NT2/D1 (cell line): ENCODE measurements at places on chromosomes 16 and 17.

- DNase-seq: no peak
Measured at GRCh38 chr17:50830352-50830751, 5.0 kb upstream of the WFIKKN2 start.

- no peak for DNase-seq
Measured at GRCh38 chr17:21129023-21129681, 2.4 kb downstream of the DHRS7B start.

- no peak for DNase-seq
Measured at GRCh38 chr17:71252436-71252835, 868.4 kb upstream of the SOX9 start.

- DNase-seq: no peak
Measured at GRCh38 chr17:81576621-81577277, 24.6 kb upstream of the FAAP100 start.

GRCh38 chr16:19163215-19163614 lies 4.8 kb upstream of the SYT17 start:
- DNase-seq: no peak

GRCh38 chr16:58498341-58499091 lies 1.4 kb upstream of the NDRG4 start:
- DNase-seq: no peak

- no peak for DNase-seq
Measured at GRCh38 chr16:78878570-78878969, 722.0 kb downstream of the MAF start.

DNA sequence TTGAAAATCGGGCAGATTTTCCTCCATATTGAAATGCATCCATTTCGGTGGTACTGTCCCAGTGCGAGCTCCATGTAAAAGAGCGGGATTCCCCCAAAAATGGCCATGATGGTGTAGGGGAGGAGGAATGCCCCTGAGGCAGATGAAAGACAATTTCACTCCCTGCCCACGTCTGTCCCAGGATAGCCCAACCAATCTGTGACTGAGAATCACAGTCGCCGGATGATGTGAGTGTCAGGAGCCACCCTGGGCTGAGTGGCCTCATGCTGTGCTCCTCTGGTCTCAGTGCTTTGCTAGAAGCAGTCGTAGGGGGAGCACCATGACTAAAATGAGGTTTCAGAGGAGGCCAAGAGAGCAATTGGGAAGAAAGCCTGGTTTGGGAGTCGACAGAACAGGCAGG lies 16.7 kb downstream of the SLC6A4 start:
- DNase-seq: no peak

DNA sequence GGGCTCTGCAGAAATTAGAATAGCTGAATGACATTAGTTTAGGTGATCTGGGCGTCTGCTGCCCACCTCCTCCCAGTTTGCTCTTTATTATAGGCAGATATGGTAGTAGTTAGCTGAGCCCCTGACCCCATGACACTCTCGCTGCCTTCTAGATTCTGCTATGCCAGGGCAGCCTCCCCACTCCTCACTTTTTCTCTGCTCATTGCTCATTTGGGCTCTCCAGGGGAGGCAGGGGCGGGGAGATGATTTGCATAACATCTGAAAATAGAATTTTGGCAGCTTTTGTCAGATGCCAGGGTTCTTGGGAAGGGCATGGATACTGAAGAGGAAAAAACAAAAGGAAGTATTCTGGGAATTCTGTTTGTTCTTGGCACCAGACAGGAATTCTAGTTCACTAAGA lies 78.0 kb upstream of the GAS7 start:
- DNase-seq: no peak

- no peak for DNase-seq
Measured at GRCh38 chr16:50581845-50582244, 33.6 kb downstream of the NKD1 start.

- DNase-seq: no peak
Measured at GRCh38 chr17:60464343-60464742, 42.1 kb downstream of the CHCT1 start.

DNA sequence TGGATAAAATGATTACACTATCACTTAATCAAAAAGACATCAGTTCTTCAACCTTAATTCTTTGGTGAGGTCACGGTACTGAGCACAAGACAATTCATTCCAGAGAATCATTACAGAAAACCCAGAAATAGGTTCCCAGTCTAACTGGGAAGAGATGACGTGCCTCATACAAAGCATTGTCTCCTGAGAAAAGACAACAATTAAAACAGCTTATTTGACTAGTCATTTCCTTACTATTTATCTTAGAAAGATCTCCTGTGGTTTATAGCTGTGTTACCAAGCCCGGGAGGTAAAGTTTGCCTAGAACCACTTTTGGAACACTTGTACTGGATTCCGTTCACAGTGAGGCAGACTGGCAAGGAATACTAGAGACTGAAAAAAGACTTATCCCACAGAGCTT lies 5.1 kb downstream of the PHF12 start:
- DNase-seq: no peak

DNA sequence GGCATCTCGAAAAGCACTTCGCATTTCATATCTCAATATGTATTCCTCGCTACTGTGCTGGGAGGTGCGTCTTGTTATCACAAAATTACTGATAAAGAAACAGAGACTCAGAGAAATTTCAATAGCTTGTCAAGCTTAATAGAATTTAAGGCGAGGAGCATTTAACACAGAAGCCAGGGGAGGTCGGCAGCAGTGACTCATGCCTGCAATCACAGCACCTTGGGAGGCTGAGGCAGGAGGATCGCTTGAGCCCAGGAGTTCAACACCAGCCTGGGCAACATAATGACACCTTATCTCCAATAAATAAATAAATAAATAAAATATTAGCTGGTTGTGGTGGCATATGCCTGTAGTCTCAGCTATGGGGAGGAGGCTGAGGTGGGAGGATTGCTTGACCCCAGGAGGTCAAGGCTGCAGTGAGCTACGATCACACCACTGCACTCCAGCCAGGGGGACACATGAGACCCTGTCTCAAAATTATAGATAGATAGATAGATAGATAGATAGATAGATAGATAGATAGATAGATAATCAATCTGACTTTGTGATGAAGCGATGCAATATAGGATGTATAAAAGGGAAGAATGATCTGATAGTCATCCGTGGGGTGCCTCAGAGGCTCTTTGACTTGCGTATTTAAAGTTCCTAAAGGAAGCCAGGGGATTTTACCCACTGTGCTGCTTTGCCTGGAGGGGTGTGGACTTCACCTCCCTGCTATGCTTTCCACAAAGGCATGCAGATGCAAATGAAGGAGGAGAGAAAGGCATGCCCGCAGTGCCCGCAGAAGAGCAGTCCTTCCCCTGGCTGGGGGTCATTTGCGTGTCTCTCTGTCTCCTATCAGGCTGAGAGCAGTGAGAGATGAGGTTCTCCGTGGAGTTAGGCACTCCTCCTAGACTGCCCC lies 15.9 kb upstream of the USP10 start:
- peak; percentile 63 for DNase-seq

DNA sequence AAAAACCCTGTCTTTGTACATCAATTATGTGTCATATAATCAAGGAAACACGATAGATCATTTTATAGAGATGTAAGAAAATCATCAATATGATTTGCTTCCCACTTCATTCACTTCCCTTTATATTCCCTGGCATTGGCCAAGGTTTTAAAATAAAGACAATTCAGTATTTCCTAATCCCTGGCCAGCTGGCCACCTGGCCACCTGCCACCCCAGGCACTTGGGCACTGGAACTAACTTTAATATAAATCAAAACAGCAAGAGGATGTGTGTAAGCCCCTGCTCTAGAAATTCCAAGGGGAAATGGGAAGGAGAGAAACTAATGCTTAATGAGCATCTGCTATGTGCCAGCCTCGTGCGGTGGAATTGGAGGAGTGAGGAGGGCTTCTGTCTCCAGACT lies 58.6 kb upstream of the TOB1 start:
- no peak for DNase-seq

GRCh38 chr16:86498671-86499439 lies 11.5 kb upstream of the FOXF1 start:
- DNase-seq: no peak

DNA sequence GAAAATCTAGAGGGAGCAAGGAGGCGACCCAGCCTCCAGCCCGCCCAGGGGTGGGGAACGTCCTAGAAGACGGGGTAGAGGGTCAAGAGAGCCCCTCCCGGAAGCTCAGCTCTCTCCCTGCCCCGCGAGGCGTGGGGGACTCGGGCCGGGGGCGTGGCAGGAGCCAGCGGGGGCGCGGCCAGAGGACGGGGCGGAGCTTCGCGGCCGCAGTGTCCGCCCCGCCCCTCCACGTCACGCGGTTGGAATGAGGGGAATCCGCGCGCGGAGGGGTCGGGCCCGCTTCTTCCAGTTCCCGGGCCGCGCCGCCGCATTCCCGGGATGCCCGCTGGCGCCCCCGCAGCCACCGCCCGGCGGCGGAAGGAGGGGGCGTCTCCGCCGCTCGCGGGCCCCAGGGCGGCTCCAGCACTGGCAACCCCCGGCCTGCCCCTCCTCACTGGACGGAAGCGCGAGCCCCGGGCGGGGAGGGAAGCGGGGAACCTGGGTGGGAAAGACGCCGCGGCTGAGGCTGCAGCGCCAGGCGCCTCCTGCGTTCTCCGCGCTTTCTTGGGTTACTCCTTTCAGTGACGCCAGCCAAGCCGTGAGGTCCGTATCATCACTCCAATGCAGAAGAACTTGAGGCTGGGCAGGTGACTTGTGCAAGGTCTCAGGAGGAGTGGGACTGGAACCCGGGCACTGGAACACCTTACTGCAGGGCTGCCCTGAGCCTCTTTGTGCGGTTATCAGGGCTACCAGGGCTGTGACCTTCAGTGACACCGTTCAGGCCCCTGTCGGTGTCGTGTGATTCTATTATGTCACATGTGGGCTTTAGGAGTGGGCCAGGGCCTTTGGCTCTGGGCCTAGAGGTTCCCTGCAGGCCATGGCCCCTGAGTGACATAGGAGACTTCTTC lies 4.3 kb downstream of the MYO1C start:
- no peak for DNase-seq

DNA sequence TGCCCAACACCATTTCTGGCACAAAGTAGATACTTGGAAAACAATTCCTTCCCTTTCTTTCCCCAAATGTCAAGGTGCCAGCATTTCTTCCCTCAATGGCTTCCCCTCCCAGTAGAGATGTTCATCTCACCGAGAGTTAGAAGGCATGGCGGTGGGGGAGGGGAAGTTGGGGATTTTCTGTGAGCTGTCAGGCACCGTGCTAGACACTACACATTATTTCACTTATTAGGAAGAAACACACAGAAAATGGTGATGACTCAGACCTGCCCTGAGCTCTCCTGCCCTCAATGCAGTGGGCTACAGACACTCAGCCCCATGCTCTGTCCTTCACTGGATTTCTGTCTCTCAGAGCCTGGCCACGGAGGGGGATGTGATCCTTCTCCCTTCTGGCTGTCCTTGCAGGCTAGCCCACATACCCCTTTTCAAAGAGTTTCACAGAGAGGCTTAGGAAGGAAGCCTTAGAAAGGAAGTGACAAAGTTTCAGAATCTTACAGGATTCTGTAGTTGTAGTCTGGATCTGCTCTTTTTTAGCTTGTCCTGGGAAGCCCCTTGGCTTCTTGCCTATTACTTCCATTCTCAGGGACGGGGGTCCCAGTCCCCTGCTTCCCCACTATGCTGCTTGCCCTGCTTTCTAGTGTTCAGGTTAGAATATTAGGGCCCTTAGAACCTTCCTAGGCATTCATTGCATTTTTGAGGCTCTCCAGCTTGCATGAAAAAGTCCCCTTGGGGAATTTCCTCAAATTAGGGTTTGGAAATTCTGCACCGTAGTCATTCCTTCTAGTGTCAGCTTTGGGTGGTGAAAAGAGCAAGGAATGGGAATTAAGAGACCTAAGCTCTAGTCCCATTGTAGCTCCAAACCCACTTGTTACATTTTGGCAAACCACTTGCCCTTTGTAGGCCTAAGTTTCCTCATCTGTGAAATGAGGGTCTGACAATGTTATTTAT lies 12.2 kb upstream of the CCL5 start:
- no peak for DNase-seq

DNA sequence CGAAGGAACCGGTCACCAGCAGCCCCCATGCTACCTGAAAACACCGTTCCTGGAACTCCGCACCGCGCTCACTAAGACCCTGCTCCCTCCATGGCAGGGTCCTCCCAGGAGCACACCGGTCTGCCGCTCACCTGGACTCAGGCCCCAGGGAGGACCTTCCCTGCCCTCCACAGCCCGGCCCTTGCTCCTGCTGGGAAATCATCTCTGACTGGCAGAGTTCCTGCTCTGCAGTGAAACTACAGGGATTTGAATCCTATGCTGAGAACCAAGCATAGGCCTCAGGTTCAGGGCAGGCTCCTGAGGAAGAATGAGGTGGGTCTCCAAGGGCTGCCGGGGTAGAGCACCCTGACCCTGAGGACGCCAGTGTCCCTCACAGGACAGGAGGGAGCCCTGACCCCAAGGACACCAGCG lies 88.5 kb downstream of the KCNJ12 start:
- no peak for DNase-seq

GRCh38 chr16:23227529-23227928 lies 45.0 kb downstream of the SCNN1G start:
- DNase-seq: no peak

- no peak for DNase-seq
Measured at GRCh38 chr16:81808933-81809480, 29.9 kb downstream of the PLCG2 start.

DNA sequence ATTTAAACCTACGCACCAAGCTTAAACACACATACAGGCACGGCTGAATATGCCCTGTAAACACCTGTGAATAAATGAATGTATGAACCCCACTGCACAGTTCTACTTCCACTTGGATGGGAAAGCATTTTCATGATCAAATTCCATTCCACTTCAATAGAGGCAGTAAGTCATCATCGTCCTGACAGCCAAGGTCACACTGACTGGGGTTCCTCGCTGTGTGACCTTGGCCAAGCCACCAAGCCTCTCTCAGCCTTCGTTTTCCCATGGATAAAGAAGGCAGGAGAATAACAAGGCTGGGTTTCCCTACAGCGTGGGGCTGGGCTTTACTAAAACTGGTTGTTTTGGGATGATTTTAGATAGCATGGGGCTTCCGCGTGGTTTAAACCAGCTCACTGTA lies 82.8 kb downstream of the TBC1D16 start:
- DNase-seq: no peak

GRCh38 chr17:78621720-78622490 lies 44.7 kb upstream of the DNAH17 start:
- no peak for DNase-seq
